Colonic mucosa (tissue), 4 donors: ENCODE measurements at places on chromosomes 16 and 17. TPM values are rescaled to one million over a fixed set of nuclear protein-coding genes. Genes with fewer than 3 reads are reported as not detected.

RAB26 gene
- 18.2 TPM for total RNA-seq

TSNAXIP1 gene
- 0.30 TPM for total RNA-seq

HOXB2 gene
- total RNA-seq = 2.6 TPM

MFAP4 gene
- 22.2 TPM for total RNA-seq

GLP2R gene
- 4.8 TPM for total RNA-seq

RAP1GAP2 gene
- 45.2 TPM for total RNA-seq

KRTAP1-5 gene
- total RNA-seq = not detected

CRAMP1 gene
- total RNA-seq = 13.6 TPM

TBX21 gene
- total RNA-seq = 0.40 TPM

CSH2 gene
- total RNA-seq = not detected
